ENCODE measurements at places on chromosomes 5 and 9.

DNA sequence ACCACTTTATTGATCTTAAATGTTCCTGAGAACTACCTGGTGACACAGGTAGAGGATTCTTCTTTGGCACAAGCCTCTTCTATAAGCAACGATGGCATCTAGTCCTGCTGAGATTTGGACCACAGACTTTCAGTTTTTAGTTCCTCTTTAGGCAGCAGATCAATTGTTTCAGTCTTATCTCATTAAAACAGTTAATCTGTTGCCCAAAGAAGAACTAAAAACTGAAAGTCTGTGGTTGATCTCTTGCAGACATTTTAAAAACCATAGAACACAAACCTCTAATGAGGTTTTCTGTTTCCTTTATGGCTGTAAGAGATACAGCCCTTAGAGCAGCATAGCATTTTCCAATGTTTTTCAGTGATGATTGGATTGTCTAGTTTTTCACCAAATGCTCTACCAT lies 480.9 kb downstream of the MTRR start:
- DNase-seq, result no peak

- peak; percentile 59 for DNase-seq
Measured at GRCh38 chr5:191036-191948, at the start of gene LRRC14B. TSS of gene LRRC14B (plus strand) at chr5:191495. CDS start at chr5:191539, 44 bp downstream.

- no peak for DNase-seq
Measured at GRCh38 chr5:96288166-96288844, 144.7 kb downstream of the PCSK1 start.

GRCh38 chr9:128415281-128415680 lies 5.4 kb upstream of the CERCAM start:
- DNase-seq, result no peak

DNA sequence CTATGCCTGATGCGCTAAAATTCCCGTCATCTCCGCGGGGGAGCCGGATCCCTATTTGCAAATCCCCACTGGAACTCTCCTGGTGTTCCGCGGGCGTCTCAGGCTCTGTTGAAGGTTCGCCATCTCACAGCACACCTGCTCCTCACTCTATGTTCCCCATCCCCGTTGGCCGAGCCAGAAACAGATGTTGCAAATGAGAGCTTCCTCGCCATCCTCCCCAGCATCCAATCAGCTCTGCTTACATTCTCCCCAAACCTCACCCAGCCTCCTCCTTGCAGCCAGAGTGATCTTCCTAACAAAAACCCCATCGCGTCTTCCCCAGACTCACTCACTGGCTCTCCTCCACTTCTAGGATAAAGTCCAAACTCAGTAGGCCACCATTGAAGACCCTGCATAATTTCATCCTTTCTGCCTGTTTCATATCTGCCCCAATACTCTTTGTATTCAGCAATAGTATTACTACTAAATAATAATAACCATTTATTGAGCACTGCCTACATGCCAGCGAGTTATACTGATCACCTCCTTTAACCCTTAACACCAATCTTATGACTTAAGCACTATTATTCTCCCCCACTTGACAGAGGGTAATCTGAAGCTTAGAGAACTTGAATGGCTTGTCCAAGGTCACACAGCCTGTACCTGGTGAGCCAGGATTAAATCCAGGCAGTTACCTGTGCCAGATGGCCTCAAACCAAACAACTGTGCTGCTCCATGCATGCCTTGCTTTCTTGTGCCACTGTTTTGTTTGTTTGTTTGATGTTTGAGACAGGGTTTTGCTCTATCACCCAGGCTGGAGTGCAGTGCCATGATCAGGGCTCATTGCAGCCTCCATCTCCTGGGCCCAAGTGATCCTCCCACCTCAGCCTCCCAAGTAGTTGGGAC lies 14.0 kb downstream of the AQP7 start:
- no peak for DNase-seq

GRCh38 chr9:16871336-16872151 lies 1.1 kb upstream of the BNC2 start:
- peak; percentile 58 for DNase-seq

- no peak for DNase-seq
Measured at GRCh38 chr9:80383331-80383730, 811.6 kb downstream of the TLE4 start.

DNA sequence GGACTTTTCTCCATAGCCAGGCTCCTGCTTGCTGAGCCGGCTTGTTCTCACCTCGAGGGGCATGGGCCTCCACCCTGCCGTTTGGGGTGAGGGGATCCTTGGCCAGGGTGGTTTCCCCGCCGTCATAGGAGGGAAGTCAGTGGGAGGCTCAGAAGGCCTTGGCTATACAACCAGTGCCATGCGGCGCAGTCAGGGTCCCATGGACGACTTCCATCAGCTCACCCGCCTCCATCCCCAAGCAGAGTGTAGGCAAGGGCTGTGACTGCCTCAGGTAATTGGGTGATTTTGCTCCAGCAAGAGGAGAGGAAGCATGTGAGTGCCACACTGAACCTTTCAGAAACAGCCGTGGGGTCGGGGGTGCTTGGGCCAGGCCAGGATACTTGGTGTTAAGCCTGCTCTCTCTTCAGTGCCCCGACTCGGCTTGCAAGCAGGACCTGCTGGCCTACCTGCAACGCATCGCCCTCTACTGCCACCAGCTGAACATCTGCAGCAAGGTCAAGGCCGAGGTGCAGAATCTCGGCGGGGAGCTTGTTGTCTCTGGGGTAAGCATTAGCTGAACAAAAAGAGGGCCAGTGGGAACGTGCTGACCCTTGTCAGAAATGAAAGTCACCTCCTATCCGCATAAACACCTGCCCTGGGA lies 57.2 kb upstream of the LRRTM2 start:
- DNase-seq, result peak; percentile 43

DNA sequence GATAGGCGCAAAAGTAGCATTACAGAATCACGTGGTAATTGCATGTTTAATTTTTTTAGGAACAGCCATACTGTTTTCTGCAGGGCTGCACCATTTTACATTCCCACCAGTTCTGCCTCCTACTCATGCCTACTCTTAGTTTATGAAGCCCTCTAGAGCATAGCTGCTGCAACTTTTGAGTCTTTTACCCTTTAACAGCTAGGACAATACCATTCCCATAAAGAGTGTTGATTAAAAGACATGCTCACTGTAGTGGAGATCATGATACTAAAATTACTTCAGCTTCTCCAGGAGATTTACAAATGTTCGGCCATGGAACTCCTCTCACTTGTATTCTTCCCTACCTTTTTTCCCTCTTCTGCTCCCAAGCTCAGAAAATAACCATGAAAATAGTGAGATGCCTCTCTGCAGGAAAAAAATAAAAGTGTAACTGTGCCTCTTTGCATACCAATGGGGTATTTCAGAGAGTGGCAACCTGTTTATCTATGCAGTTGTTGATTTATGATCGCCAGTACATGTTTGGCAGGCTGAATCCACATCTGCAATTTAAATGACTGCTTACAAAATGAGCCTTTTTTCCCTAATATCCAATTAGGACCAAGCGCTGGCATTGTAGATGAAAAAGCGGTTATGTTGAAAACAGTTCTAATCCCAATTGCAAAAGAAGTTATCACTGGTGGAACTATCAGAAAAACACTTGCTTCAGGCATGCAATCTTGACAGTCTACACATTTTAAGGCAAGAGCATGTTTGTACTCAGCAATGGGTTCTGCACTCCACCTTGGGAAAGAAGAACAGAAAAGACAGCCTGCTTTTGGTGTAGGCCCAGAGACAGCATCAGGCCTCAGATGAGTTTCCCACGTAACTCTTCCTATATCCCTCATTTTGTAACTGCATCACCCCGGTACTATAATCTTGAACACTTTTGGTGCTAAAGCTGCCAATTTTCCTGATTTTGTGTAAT lies 131.1 kb downstream of the ADAMTSL1 start:
- no peak for DNase-seq

DNA sequence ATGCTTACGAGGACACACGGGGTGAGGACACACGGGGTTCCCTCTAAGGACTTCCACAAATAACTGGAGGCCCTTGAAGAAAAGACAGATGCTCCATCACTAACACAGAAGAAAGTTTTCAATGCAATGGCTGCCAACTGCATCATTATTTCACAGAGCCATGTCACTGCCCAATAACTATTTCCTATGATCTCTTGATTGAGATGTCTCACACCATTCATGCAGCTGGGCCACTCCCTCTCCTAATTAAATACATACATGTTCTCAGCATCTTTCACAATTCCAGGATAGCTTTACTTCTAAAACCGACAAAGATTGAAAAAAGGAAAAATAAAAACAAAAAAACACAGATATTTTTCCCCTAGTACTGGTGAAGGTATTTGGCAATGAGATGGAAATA lies 650.8 kb downstream of the SEMA5A start:
- DNase-seq, result no peak

GRCh38 chr9:135086597-135087488 lies 625 bp upstream of the OLFM1 start:
- no peak for DNase-seq

GRCh38 chr9:85290019-85290418 lies 451.7 kb downstream of the AGTPBP1 start:
- peak; percentile 54 for DNase-seq

DNA sequence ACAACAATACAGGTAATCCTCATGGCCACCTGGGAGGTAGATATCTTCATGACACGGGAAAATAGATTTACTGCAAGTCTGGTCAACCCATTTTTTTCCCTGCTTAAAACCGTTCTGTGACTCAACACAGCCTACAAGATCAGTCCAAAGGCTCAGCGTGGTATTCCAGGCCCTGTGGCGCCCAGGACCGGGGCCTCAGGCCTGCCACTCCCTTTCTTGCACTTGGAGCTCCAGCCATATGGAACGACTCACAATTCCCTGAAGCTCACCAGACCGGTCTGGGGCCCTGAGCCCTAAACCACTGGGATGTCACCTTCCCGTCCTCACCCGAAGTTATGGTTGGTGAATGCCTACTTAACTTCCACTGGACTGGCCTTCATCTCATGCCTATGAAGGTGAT lies 6.5 kb upstream of the MLANA start:
- no peak for DNase-seq

DNA sequence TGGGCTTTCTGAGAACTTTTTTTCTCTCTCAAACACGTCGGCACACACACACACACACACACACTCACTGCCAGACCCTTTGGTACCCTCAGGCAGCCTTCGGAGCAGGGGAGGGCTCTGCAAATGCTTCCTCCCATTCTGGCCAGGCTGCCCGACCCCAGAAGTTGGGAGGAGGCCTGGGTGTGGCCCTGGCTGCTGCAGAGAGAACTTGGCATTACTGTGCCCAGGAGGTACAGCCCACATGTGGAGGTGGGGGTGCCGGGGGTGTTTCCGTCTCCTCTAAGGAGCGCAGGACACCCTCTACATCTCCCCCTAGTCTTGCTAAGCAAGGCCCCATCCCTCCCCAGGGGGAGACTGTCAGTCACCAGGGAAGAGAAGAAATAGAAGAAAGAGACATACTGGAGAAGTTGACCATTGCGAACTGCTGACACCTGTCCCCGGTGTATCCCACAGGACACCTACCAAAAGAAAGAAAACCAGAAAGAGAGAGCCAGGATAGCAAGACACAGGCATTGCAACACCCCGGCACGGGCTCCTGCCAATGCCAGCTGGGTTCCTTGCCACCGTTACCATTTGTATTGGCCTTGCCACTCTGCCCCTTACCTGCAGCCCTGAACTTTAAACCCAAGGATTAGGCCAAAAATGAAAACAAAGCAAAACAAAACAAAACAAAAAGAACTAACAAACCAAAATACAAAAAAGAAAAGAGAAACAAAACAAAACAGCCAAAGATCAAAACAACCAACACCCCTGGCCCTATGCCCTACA lies 69.3 kb downstream of the PSD2 start:
- DNase-seq, result no peak

DNA sequence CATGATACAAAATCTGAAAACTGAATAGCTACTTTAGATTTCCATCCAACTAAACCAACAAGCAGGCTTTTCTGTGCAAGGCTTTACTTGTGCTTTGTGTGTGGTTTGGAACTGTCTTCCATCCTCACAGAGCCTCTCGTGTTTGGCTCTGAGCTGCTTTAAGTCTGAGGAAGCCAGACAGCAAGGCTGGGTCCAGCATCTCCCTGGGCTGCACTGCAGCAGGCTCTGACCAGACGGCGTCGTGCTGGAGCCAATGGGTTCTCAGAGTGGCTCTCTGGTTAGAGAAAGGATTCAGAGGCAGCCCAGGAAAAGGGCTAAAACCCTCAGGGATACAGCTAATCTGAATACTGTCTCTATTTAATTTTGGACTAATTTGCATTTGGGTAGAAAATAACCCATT lies 207.9 kb upstream of the EFNA5 start:
- DNase-seq, result no peak

- no peak for DNase-seq
Measured at GRCh38 chr5:179337796-179338676, 7.2 kb downstream of the ADAMTS2 start.

DNA sequence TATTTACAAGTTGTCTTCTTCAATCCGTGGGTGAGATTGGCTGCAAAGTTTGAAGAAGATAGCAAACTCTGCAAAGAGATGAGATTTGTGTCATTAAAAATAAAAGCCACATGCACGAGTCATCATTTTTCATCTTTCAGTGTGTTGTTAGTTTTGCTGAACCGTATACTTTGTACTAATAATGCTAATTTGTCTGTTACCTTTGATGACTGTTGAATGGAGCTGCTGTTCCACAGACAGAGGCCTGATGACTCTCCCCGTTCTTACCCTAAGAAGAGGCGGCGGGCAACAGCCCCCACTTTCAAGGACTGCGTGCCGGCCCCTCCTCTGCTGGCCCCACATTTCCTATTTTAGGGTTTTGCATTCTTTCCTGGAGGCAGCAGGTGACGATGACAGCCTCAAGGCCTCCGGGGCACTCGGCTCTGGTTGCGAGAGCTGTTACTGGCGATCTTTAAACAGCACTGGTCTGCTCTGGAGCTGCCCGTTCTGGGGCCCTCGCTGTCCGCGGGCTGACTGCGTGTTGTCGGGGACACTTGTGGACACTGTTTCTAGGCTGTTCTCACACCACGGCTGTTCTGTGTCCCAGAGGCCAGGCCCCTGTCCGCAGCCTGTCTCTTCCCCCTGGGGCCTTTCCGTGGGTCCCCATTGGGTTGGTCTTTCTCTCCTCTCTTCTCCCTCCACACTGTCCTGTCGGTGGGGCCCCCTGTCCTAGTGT lies 35.1 kb downstream of the NDUFS6 start:
- no peak for DNase-seq

DNA sequence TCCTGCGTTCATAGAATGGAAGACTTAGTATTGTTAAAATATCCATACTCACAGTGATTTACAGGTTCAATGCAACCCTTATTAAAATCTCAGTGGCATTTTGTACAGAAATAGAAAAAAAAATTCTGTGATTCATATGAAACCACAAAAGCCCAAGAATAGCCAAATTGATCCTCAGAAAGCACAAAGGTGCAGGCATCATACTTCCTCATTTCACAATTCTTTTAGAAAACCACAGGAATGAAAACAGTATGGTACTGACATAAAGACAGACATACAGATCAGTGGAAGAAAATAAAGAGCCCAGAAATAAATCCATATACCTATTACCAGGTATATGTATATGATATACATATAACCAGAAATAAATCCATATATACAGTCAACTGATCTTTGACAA lies 86.8 kb upstream of the MEGF10 start:
- no peak for DNase-seq

DNA sequence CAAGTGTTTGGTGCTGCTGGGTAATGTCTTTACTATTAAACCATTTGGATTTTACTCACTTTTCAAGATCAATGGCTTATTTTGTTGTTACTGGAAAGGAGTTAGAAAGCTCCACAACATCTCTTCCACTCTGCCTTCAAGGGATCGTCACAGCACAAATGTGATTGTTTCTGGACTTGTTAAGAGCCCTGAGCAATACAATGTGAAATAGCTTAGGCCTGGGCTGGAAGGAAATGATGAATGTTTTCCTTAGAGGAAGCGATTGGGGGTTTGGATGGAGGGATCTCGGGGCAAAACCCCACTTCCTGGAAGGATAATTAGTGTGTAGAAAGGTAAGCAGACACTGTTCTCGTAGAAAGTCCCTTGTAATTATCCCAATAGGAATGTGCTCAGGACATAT lies 59.3 kb upstream of the MYO10 start:
- no peak for DNase-seq

Data from activated CD8-positive, alpha-beta memory T cell treated with anti-CD3 and anti-CD28 coated beads, Interleukin-2, amount 50 U/mL, for 48 hours (primary cell).